Activated CD8-positive, alpha-beta memory T cell treated with anti-CD3 and anti-CD28 coated beads for 24 hours (primary cell): ENCODE measurements at places on chromosomes 16 and 17.

DNA sequence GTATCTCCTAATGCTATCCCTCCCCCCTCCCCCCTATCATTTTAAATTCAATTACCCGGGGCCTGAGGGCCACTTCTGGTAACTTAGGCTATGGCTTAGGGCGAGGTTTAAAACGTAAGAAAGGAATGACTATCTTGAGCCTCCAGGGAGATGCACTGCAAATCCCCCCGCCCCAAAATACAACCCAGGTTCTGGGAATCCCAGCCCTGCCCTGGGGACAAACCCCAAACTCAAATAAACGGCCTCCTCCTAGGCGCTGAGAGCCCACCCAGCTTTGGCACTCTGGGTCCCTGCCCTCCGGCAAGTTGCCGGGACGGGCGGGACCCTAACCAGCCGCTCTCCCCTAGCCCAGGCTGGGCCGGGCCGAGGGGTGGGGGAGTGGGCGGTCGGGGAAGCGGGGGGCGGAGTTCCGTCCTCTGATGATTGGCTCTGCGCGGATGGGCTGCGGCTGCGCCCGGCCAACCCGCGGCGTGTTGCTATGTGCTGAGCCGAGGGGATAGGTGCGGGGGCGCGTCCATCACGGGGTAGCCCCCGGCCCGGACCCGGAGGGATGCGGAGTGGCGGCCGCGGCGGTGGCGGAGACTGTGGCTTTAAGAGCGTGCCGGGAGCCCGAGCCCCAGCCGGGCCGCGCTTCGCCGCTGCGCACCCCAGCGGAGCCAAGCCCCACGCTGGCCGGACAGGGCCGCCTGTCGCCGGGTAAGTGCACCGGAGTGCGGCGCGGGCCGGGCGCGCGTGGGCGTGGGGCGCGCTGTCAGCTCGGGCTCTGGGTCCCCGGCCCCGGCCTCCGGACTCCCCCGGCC is at the start of gene YPEL2:
TSS of gene YPEL2 (plus strand) at position 527 of the 800 bp plus-strand sequence. CDS start 21,755 bp downstream, outside the sequence.
- DNase-seq: peak; percentile 92

DNA sequence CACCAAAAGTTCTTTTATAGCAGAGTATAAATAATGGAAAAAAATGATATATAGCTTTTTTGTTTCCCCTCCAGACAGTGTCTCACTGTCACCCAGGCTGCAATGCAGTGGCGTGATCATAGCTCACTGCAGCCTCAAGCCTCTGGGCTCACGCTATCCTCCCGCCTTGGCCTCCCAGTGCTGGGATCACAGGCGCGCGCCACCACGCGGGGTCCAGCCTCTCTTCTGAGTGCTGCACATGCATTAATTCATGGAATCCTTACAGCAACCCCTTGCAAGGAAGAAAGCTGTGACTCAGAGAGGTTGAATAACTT is 18.0 kb upstream of the ZNF629 start:
- no peak for DNase-seq

- no peak for DNase-seq
Observed at GRCh38 chr16:84048270-84048669, 5.7 kb upstream of the SLC38A8 start.

- no peak for DNase-seq
Observed at GRCh38 chr17:32307658-32308057, 34.3 kb downstream of the C17orf75 start.

- DNase-seq: peak; percentile 56
Observed at GRCh38 chr17:74521701-74522201, 9.5 kb downstream of the CD300LB start.

GRCh38 chr16:83481589-83481988 is 326.2 kb upstream of the HSBP1 start:
- no peak for DNase-seq

GRCh38 chr17:66073384-66073783 is 118.5 kb downstream of the CEP112 start:
- no peak for DNase-seq

- DNase-seq: no peak
Observed at GRCh38 chr17:29733166-29733565, 110.5 kb upstream of the CORO6 start.

- no peak for DNase-seq
Observed at GRCh38 chr17:75006653-75007052, 5.8 kb upstream of the MRPL58 start.

GRCh38 chr16:15650698-15651171 is 690 bp downstream of the NDE1 start:
- DNase-seq: peak; percentile 71

DNA sequence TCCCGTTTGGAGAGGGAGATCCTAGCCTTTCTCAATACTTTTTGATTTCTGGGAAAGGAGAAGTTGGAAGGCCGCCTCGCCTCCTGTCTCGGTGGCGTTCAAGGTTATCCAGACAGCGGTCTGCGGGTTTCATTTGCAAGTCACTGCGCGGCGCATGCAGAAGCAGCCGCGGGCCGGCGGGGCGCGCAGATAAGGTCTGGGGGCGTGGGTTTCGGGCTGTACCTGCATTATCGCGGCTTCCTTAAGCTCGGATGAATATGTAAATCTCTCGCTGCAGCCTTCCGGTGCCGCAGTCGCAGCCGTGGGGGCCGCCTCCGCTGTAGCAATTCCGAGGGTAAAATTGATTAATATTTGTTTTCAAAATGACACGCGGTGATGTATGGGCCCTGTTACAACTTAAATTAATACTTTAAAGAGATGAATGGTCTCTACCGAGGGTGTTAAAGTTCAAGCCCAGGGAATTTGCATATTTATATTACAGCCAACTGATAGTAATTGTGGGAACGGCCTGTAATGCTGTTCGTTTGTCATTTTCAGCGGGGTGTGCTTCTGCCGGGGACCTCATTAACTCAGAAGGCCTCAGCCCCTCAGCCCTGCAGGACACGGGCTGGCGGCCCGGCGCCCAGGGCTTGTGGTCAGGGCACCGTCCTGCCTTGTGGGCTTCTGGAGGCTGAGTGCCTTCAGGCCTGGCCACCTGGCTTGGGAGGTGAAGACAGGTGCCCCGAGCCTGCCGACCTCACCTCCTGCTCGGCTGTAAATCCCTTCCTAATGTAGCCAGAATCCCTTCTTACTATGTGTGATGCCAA is 99.4 kb downstream of the CYLD start:
- peak; percentile 67 for DNase-seq
